Cortex of kidney (tissue), 1 donor: ENCODE measurements at places on chromosomes 16 and 17.

DNA sequence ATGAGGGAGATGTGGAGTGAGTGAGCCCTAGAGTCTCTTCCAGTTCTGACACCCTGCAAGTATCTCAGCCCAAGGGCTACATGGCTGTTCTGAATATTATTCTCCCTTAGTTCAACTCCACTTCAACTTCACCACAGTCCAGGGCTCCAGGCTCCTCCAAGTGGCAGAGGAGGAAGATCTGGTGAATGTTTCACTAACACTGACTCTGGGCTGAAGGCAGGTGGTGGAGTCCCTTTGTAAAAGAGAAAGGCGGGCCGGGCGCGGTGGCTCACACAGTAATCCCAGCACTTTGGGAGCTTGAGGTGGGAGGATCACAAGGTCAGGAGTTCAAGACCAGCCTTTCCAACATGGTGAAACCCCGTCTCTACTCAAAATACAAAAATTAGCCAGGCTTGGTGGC, 13.6 kb downstream of the CCDC92B start:
- no peak for DNase-seq

DNA sequence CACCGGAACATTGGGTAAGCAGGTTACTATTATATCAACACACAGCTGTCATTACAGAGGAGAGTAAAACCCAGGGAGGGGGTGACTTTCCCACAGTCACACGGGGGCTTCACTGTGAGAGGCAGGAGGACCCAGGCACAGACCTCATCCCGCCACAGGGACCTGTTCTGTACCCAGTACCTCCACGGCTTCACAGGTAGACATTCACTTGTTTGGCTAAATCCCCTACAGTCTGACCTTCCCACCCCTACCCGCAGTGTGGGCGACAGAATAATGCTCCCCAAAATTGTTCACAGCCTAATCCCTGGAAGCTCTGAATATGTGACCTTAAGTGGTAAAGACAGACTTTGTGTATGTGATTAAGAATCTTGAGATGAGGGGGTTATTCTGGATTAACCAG, 16.5 kb downstream of the LITAF start:
- DNase-seq, result no peak

GRCh38 chr17:39001703-39002637, 34.8 kb upstream of the FBXO47 start:
- DNase-seq, result no peak

DNA sequence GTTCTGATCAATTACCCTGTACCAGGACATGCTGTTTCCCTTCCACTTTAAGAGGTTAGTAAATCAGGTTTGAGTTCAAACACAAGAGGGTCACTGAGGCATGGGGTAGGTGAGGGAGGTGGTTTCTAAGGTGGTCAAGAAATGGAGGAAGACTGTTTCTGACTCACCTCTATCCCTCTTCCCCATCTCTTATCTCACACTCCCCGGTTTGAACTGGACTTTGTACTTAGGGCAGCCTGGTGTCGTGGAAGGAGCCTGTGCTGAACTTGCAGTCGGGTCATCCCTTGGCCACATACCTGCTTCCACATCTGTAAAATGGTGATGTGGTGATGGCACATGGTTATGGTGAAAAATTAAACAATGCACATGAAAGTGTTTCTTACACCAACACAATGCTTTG, 17.2 kb upstream of the TMEM98 start:
- DNase-seq, result no peak

DNA sequence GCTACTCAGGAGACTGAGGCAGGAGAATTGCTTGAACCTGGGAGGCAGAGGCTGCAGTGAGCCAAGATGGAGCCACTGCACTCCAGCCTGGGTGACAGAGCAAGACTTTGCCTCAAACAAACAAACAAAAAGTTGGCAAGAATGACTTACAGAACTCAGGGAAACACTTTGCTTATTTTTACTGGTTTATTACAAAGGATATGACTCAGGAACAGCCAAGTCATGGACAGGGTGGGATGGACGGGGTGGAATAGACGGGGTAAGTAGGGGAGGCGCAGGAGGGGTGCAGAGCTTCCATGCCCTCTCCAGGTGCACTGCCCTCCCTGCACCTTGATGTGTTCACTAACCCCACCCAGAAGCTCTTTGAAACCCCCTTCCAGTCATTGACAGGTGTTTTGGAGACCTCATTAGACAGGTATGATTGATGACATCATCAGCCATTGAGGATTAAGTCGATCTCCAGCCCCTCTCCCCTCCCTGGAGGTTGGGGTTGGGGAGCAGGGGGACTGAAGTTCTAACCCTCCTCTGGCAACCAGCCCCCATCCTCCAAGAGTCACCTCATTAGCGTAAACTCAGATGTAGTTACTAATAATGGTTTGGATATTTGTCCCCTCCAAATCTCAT, 41.3 kb upstream of the ZCCHC14 start:
- DNase-seq, result no peak
